H7 (cell line): ENCODE measurements at places on chromosomes 7 and 10. TPM values are rescaled to one million over a fixed set of nuclear protein-coding genes. Genes with fewer than 3 reads are reported as not detected.

Gene LGI1
- 0.07 TPM in 2 replicates for total RNA-seq

Gene DOCK4
- 16.1 and 18.2 TPM in 2 replicates for total RNA-seq

Gene EBF3
- total RNA-seq = 0.76 and 1.4 TPM in 2 replicates

Gene PSPH
- total RNA-seq = 50.4 and 66.8 TPM in 2 replicates

Gene EXOC4
- total RNA-seq = 44.8 and 52.2 TPM in 2 replicates

Gene POU6F2
- total RNA-seq = 0.90 and 2.6 TPM in 2 replicates

Gene AASS
- 28.0 and 37.6 TPM in 2 replicates for total RNA-seq

Gene ASB15
- total RNA-seq = not detected in 2 replicates

Gene TMEM273
- total RNA-seq = not detected in 2 replicates

Gene H2BK1
- total RNA-seq = 0.74 TPM in 1 of 2 replicates, not detected in the other

Gene HOXA9
- total RNA-seq = not detected in 2 replicates
